ENCODE measurements at places on chromosomes 4 and X. TPM values are rescaled to one million over a fixed set of nuclear protein-coding genes. Genes with fewer than 3 reads are reported as not detected.

- H3K4me1 ChIP-seq, result no peaks in the 10 kb centered on the region
- H3K4me3 ChIP-seq, result no peak overlapping the region
- no peaks in the 10 kb centered on the region for H3K36me3 ChIP-seq
- H3K27ac ChIP-seq, result no peak overlapping the region
- no peak for DNase-seq
- no peaks in the 10 kb centered on the region for H3K27me3 ChIP-seq
Measured at GRCh38 chr4:111602848-111603247, 542.4 kb upstream of the FAM241A start.

DNA sequence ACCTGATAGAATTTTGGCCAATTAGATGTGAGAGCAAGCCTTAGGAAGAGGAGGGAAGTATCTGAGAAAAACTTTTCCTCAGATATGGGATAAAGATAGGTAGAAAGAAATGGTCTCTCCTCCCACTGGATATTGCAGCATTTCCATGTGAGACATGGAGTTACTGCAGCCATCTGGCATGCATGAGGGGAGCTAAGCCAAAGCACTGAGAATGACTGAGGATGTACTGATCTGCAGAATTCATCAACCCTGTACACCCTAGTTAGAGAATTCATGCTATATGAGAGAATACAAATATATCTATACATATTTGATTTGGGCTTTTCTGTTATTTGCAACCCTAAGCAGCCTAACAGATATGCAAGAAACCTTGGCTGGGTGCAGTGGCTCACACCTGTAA, 52.5 kb upstream of the RPL34 start:
- DNase-seq, result no peak
- H3K27ac ChIP-seq, result no peak overlapping the region
- H3K4me1 ChIP-seq, result no peaks in the 10 kb centered on the region
- H3K36me3 ChIP-seq, result no peaks in the 10 kb centered on the region
- H3K27me3 ChIP-seq, result no peaks in the 10 kb centered on the region
- H3K4me3 ChIP-seq, result no peak overlapping the region

GRCh38 chrX:41293269-41293668, 40.7 kb upstream of the DDX3X start:
- H3K27me3 ChIP-seq, result no peaks in the 10 kb centered on the region
- H3K4me1 ChIP-seq, result 0 out of 2 replicates have a peak, but pooled peaks cover 3% of the 10 kb centered on the region
- H3K27ac ChIP-seq, result no peak overlapping the region
- no peaks in the 10 kb centered on the region for H3K36me3 ChIP-seq
- no peak overlapping the region for H3K4me3 ChIP-seq

- DNase-seq, result no peak
- H3K4me1 ChIP-seq, result no peaks in the 10 kb centered on the region
- H3K36me3 ChIP-seq, result no peaks in the 10 kb centered on the region
- no peak overlapping the region for H3K27ac ChIP-seq
Measured at GRCh38 chr4:82382751-82383150, 9.0 kb upstream of the HNRNPD start.

The SLC6A8 gene
- total RNA-seq, result 13.9 TPM

DNA sequence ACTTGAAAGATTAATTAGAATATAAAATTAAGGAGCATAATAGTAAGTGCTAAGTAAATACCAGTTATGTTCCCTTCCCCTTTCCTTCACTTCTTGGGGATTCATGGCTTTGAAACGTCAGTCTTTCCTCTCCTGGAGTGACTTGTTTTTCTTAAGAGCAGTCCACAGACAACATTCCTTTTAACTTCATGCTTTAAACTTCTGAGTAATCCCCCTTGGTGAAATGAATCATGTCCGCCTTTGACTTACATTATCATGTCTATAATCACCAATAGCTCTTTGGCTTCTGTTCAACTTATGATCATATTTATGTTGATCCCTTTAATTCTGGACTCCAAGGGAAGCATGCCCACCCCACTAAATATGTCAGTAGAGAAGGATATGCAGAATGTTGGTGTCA, 1012.1 kb upstream of the SLIT2 start:
- H3K27me3 ChIP-seq, result no peaks in the 10 kb centered on the region
- H3K4me3 ChIP-seq, result no peak overlapping the region
- DNase-seq, result no peak
- no peak overlapping the region for H3K27ac ChIP-seq

The UBA6 gene
- 75.4 TPM for total RNA-seq

The GLRA2 gene
- not detected for total RNA-seq

GRCh38 chr4:174435974-174436373, 86.3 kb downstream of the HPGD start:
- H3K27ac ChIP-seq, result no peak overlapping the region
- no peak for DNase-seq

GRCh38 chr4:183342541-183343533, 20.6 kb upstream of the CLDN24 start:
- no peaks in the 10 kb centered on the region for H3K36me3 ChIP-seq
- no peak overlapping the region for H3K4me3 ChIP-seq
- no peak overlapping the region for H3K27ac ChIP-seq
- H3K27me3 ChIP-seq, result no peaks in the 10 kb centered on the region

- no peaks in the 10 kb centered on the region for H3K36me3 ChIP-seq
- H3K4me1 ChIP-seq, result no peaks in the 10 kb centered on the region
- H3K27me3 ChIP-seq, result peaks cover 1% of the 10 kb centered on the region
- no peak for DNase-seq
- H3K27ac ChIP-seq, result no peak overlapping the region
Measured at GRCh38 chr4:186104890-186105646, 564 bp downstream of the FAM149A start.

The OGT gene
- total RNA-seq, result 71.7 TPM

The KLHL4 gene
- total RNA-seq, result 0.13 TPM

The TMEM165 gene
- total RNA-seq, result 54.6 TPM

DNA sequence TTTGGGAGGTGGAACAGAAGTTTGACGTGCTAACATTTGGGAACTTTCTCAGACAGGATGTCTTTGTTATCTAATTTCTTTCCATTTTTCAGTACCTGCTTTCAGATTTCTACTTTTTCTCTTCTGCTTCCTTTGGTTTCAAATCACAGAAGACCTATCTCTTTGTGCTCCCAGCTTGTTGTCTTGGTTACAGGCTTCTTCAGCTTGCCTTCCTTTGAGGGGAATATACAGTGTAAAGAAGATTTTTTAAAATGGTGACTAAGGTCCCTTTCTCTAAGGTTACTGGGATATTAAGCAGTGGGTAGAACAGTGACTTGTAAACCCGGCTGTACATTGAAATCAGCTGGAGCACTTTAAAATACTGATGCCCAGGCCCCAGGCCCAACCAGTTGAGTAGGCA, 48.0 kb downstream of the TMEM164 start:
- peaks cover 12% of the 10 kb centered on the region for H3K4me1 ChIP-seq
- no peaks in the 10 kb centered on the region for H3K27me3 ChIP-seq
- no peaks in the 10 kb centered on the region for H3K36me3 ChIP-seq
- H3K27ac ChIP-seq, result no peak overlapping the region
- DNase-seq, result no peak

DNA sequence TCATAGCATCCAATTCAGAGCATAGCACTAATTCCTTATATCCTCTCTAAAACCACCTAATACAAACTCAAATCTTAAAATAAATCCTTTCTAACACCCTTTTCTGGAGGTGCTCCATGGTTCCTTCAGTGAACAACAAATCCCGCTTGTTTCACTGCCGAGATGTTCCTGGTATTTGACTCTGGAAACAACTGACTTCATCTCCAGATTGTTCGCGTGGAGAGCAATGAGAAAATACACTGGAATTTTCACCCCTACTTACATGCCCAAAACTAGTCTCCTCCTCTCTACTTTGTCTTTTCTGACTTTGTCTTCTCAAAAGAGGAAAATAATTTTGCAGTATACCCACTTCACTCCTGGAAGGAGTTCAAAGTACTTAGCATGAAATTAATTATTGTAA, 129.0 kb downstream of the PLS3 start:
- H3K4me1 ChIP-seq, result no peaks in the 10 kb centered on the region
- H3K27ac ChIP-seq, result no peak overlapping the region
- DNase-seq, result no peak
- H3K4me3 ChIP-seq, result no peak overlapping the region
- no peaks in the 10 kb centered on the region for H3K27me3 ChIP-seq
- H3K36me3 ChIP-seq, result no peaks in the 10 kb centered on the region

DNA sequence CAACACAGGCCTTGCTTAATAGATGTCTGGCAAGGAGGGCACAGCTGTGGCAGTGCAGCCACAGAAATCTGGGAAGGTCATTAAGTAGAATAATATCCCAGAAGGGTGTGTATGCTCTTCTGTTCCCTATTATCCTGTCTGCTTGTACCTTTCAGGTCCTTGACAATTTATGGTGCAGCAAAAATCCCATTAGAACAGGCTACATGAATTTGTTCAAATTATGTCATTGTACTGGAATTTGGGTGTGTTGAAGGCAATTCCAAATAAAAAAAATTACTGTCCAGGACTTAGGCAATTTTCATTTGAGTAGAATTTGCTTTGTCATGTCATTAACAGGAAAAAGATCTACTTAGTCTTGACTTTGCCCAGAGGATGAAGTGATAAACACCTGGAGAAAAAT, 192.1 kb downstream of the IDS start:
- H3K27me3 ChIP-seq, result no peaks in the 10 kb centered on the region
- no peaks in the 10 kb centered on the region for H3K36me3 ChIP-seq
- H3K27ac ChIP-seq, result no peak overlapping the region
- no peak overlapping the region for H3K4me3 ChIP-seq

GRCh38 chrX:15676886-15677285, 12.3 kb upstream of the CLTRN start:
- H3K4me1 ChIP-seq, result peaks cover 26% of the 10 kb centered on the region
- no peak overlapping the region for H3K27ac ChIP-seq
- H3K27me3 ChIP-seq, result no peaks in the 10 kb centered on the region
- no peak for DNase-seq

The RIPPLY1 gene
- 0.49 TPM for total RNA-seq

DNA sequence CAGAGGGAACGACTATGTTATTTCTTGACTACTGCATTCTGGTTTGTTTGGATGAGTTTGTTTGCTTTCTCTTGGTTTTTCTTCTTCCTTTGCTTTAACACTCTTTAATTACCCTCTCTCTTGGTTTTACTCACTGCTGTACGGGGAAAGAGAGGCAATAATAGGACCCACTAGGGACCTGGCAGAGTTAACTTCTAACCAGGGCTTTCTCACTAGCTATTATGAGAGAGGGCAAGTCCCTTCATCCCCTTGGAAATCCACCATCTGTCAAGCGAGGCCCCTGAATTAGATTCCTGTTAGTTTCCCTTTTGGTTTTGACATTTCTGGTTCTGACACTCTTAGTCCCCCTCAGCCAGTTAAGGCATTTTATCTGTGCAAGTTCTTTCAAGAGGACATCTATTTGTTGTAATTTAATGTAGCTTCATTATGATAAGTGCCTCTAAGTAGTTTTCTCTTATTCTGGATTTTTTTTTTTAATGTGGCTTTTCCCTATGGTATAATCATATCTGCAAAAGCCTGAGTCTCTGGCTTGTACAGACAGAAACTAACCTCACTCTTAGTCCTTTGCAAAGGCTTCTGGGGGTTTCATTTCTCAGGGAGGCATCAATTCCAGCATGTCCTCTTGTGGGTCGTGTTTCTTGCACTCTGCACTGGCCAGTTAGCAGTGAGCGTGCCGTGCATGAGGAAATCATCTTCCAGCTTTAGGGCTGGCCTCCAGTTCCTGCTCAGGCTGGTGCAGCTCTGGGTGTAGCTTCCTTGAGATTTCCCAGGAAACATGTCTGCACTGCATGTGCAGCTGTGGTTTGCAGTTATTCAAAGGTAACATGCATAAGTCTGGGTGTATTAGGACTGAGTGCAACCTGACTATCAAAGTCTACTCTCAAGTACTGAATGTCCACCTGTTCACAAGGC, 221.3 kb downstream of the STIM2 start:
- no peak for DNase-seq
- peaks cover 16% of the 10 kb centered on the region for H3K27me3 ChIP-seq
- no peak overlapping the region for H3K4me3 ChIP-seq
- no peaks in the 10 kb centered on the region for H3K36me3 ChIP-seq

- H3K4me1 ChIP-seq, result no peaks in the 10 kb centered on the region
- DNase-seq, result no peak
- H3K27me3 ChIP-seq, result no peaks in the 10 kb centered on the region
- H3K27ac ChIP-seq, result no peak within 1 kb of the TSS
- H3K36me3 ChIP-seq, result no peaks in the 10 kb centered on the region
- H3K4me3 ChIP-seq, result no peak within 1 kb of the TSS
Measured at GRCh38 chrX:100969408-100969807, at the start of gene ARL13A. Gene ARL13A (plus strand): TSS chrX:100969708. CDS start chrX:100973690, 3,982 bp downstream.

The PCYT1B gene
- 15.9 TPM for total RNA-seq

The PQBP1 gene
- total RNA-seq, result 99.4 TPM

The MXRA5 gene
- not detected for total RNA-seq

The ACOX3 gene
- total RNA-seq, result 17.8 TPM

DNA sequence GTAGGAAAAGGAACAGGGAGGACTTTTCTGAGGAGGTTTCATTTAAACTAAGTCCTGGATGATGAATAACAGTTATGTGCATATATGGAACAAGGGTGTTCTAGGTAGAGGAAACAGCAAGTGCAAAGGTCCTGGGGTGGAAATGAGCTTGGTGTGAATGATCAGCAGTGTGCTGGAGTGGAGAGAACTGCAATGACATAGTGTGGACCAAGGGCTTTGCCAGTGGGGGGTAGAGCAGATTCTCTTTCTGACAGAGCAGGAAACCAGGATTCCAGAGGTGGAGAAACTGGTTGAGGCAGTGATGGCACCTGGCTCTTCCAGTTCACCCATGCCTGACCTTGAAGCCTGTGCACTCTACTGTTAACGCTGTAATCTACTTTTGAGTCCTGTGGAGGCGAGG, 1.7 kb downstream of the PPP1R3F start:
- H3K27me3 ChIP-seq, result no peaks in the 10 kb centered on the region
- no peaks in the 10 kb centered on the region for H3K36me3 ChIP-seq
- DNase-seq, result no peak

The NPY5R gene
- total RNA-seq, result not detected

DNA sequence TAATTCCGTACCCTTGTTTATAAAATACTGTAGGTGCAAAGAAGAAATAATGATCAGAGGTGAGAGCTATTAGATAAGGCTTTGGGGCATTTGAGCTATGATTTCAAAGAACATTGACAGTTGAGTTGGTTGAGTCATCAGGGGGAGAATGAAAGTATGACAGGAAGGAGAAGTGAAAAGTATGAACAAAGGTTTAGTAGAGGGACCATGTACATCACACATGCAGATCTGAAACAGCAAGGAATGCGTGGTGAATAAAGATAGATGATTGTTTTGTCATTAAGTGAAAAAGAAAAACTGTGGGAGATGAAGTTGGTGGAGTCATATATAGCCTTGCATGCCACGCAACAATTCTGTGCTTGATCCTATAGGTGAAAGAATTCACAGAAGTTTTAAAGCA, 163.1 kb downstream of the ARAP2 start:
- DNase-seq, result no peak
- no peak overlapping the region for H3K4me3 ChIP-seq
- no peaks in the 10 kb centered on the region for H3K36me3 ChIP-seq
- no peak overlapping the region for H3K27ac ChIP-seq
- H3K4me1 ChIP-seq, result no peaks in the 10 kb centered on the region
- no peaks in the 10 kb centered on the region for H3K27me3 ChIP-seq

Measured in HepG2 (cell line).